ENCODE measurements at places on chromosomes 7 and 10.

GRCh38 chr7:54858008-54858692 is 99.1 kb upstream of the SEC61G start:
- no peak overlapping the region for H3K4me3 ChIP-seq
- no peaks in the 10 kb centered on the region for H3K27me3 ChIP-seq
- H3K36me3 ChIP-seq = no peaks in the 10 kb centered on the region
- no peak overlapping the region for H3K27ac ChIP-seq
- DNase-seq = no peak
- H3K4me1 ChIP-seq = no peaks in the 10 kb centered on the region

DNA sequence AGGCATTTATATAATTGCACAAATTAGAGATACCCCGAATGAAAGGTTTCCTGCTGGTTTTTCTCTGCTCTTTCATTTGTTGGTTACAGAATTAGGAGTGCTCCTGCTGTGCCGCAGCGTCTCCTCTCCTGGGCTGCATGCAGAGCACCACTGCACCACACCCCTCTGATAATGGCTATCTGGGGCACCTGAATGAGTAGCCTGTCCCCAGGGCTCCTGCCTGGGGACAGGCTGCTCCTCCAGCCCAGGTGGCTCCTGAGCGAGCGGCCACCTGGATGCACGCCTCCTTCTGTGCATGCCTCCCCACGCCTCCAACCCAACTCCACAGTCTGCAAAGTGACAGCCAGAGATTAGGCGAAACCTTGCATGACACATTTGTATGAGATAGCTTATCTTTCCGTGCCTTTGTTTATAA is 242.6 kb upstream of the FZD8 start:
- H3K4me1 ChIP-seq = no peaks in the 10 kb centered on the region
- DNase-seq = no peak
- H3K36me3 ChIP-seq = no peaks in the 10 kb centered on the region
- H3K4me3 ChIP-seq = no peak overlapping the region
- H3K27me3 ChIP-seq = no peaks in the 10 kb centered on the region

GRCh38 chr7:1040790-1041189 is 3.6 kb upstream of the GPR146 start:
- H3K27ac ChIP-seq = no peak overlapping the region
- no peak overlapping the region for H3K4me3 ChIP-seq
- no peaks in the 10 kb centered on the region for H3K27me3 ChIP-seq

GRCh38 chr10:13567030-13567429 is 19.7 kb upstream of the PRPF18 start:
- H3K4me3 ChIP-seq = no peak overlapping the region
- no peaks in the 10 kb centered on the region for H3K36me3 ChIP-seq
- no peak for DNase-seq
- H3K4me1 ChIP-seq = no peaks in the 10 kb centered on the region
- no peak overlapping the region for H3K27ac ChIP-seq

- no peaks in the 10 kb centered on the region for H3K4me1 ChIP-seq
- no peak overlapping the region for H3K27ac ChIP-seq
- H3K36me3 ChIP-seq = no peaks in the 10 kb centered on the region
- H3K27me3 ChIP-seq = no peaks in the 10 kb centered on the region
- H3K4me3 ChIP-seq = no peak overlapping the region
- DNase-seq = no peak
Observed at GRCh38 chr7:136292365-136292764, 315.2 kb upstream of the MTPN start.

GRCh38 chr7:133512560-133512959 is 259.7 kb downstream of the EXOC4 start:
- H3K36me3 ChIP-seq = no peaks in the 10 kb centered on the region
- H3K4me3 ChIP-seq = no peak overlapping the region
- H3K4me1 ChIP-seq = no peaks in the 10 kb centered on the region
- H3K27me3 ChIP-seq = no peaks in the 10 kb centered on the region
- no peak overlapping the region for H3K27ac ChIP-seq

DNA sequence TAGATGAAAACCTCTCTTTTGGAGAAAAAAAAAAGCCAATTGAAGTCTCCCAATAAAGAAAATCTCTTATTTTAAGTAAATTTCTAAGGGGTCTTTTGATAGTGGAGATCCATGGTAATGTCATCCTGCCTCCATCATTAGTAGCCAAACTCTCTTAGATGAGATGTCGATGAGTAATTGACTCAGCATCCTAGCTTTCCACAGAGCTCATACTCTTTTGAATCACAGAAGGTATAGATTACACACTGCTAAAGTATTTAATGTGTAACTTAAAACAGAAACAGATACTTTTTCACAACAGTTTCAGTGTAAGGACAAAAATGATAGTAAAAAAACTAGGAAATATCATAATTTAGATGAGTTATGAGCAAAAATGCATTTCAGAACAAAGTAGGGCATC is 19.4 kb downstream of the MAGI2 start:
- no peak overlapping the region for H3K4me3 ChIP-seq
- H3K27me3 ChIP-seq = no peaks in the 10 kb centered on the region
- DNase-seq = no peak
- H3K27ac ChIP-seq = no peak overlapping the region
- H3K4me1 ChIP-seq = no peaks in the 10 kb centered on the region

DNA sequence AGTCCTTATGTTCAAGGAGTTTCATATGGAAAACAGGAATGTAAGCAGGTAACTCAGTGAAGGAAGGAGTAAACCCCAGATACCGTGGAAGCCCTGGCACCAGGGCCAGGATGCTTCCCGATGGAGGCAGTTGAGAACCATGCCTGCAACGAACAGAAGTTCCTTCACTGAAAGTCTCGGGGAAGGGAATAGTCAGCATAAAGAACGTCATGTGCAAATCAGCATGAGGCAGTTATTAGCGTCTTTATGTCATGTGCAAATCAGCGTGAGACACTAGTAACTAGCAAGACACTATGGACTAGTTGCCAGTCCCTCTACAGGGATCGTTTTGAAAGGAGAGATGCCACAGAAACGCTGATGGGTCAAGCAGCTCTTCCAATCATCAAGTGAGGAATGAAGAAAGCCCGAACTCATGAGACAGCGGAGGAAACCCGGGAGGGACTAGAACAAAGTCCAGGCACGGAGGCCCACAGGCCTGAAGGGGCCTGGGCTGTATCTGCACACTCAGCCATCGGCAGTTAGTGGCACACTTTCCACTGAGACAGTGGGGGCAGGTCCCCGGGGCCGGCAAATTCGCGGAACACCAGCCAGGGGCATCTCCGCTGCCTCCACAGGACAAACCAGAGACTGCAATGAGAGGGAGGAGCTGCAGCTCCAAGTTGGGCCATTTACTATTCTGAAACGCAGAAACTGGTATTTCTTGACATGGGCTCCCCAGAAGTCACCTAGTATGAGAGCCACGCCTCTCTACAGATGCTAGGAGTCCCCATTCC is 109.6 kb downstream of the SFMBT2 start:
- no peak overlapping the region for H3K27ac ChIP-seq
- H3K4me1 ChIP-seq = peaks cover 25% of the 10 kb centered on the region
- H3K4me3 ChIP-seq = no peak overlapping the region

Data from heart left ventricle (tissue), 16 donors.